ENCODE measurements at places on chromosomes 2 and 18.

- DNase-seq, result no peak
Observed at GRCh38 chr2:33340280-33340679, 136.2 kb upstream of the RASGRP3 start.

- DNase-seq, result no peak
Observed at GRCh38 chr2:10252661-10253060, 50.0 kb upstream of the HPCAL1 start.

- no peak for DNase-seq
Observed at GRCh38 chr2:45264227-45265225, 255.3 kb upstream of the SIX2 start.

GRCh38 chr18:8003878-8004675 is 437.0 kb downstream of the PTPRM start:
- no peak for DNase-seq

DNA sequence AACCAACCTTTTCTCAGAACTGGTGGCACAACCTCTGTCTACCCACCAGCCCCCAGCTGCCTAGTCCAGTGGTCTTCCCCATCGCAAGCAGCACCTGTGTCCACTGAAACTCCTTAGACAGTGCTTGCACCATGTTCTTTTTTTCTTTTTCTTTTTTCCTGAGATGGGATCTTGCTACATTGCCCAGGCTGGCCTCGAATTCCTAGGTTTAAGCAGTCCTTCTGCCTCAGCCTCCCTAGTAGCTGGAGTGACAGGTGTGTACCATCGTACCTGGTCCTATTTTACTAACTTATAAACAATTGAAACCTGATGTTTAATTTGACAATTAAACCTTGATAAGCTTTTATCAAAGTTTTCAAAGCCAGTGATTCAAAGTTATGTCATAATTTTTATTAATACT is 30.8 kb downstream of the SANBR start:
- no peak for DNase-seq

GRCh38 chr2:120656273-120656950 is 79.3 kb upstream of the GLI2 start:
- DNase-seq, result peak; percentile 9

DNA sequence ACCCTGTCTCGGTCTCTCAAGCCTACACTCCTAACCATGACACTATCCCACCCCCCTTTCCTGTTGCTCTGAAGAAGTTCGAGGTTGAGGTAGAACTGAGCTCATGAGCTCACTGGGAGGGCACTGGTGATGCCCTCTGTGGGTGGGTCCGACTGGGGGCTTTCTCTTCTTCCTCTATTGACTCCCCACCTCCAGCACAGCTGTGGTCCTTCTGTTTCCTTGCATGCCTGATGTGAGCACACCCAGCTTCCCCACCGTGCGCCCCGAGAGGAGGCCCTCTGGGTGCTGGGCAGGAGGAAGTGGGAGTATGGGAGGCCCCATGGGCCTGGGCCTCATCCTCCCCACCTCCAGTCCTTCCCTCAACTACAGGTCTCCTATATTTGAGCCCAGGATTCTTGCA is 20.9 kb downstream of the SPEG start:
- DNase-seq, result no peak

DNA sequence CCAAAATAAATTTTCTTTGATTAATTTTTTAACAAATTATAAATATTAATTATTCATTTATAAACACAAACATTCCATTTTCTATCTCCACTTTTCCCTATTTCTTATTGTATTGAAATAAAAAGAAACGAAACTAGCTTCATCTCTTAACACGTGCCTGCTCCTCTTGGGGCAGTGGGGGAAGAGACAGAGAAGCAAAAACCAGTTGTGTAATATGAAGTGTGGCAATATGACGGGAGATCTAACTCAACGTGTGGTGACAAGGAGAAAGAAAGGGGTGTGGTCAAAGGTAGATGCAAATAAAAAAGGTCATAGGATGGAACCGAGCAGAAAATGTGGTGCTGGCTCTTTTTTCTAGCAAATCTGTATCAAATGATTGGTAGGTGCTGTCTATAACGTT is 106.9 kb upstream of the SLC8A1 start:
- DNase-seq, result no peak

GRCh38 chr2:218719457-218719856 is 8.8 kb downstream of the TTLL4 start:
- DNase-seq, result no peak

DNA sequence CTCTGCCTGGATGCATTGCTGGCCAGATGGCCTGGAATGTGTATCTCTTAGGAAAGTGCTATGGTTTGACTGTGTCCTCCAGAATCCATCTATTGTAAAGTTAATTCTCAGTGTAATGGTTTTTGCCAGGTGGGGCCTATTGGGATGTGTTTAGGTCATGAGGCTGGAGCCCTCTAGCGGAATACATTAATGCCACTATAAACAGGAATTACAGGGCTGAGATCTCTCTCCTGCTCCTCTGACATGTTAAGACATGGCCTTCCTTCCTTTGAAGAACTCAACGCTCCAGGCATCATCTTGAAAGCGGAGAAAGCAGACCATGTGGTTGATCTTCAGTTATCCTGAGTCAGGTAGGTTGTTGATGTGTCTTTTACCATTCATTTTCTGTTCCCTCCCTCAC is 276.4 kb downstream of the RPIA start:
- DNase-seq, result no peak

GRCh38 chr2:98093611-98094010 is 6.6 kb downstream of the VWA3B start:
- DNase-seq, result no peak

DNA sequence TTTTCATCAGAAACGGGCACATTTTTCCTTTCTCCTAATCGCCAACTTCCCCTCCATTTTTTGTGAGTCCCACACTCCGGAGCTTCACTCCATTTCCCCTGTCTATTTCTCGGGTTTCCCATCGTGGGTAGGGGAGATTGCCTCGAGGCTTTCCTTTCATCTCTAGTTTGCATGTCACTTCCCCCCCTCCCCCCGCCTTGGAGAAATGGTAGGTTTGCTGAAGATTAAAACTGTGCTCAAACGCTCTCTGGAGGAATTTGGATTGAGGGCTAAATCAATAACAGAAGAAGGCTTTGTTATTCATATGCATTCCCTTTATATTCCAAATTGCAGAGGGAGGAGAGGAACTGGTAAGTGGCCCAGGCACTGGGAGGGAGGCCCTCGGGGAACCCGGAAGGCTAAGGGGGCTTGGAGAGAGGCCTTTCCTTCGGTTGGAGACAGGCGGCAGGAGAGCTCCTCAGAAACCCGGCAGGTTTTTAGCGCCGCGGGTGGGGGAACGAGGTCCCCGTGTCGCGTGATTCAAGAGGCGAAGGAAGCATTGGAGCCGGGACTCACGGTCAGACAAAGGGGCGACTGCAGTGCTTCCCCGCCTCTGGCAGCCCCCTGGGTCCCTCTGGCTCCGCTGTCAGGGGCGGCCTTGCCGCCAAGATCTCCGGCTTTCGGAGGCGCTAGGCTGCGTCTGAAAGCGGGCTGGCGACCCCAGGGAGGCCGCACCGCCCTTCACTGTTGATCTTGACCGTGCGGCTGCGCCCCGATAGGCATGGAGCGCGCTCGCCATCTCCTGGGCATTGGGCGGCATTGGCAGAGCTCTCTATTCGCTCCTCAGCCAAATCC is 2.4 kb upstream of the HOXD12 start:
- peak; percentile 86 for DNase-seq

DNA sequence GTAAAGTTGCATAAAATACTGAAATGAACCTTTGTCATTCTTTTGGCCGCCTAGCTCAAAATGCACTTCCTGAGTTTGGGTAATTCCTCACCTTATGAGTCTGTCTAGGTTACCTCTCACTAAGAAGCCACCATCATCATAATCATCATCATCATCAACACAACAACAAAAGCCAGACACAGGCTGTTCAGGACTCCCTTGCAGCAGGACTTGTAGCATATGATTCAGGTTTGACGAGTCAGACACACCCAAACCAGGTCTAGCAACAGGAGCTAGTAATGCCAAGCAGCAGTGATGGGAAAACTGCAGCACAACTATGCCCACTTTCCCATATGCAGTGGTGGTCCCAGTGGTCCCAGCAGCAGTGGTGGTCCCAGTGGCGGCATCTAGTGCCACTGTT is 2.8 kb upstream of the SGO2 start:
- DNase-seq, result no peak

- no peak for DNase-seq
Observed at GRCh38 chr2:197239434-197239833, 71.1 kb downstream of the ANKRD44 start.

DNA sequence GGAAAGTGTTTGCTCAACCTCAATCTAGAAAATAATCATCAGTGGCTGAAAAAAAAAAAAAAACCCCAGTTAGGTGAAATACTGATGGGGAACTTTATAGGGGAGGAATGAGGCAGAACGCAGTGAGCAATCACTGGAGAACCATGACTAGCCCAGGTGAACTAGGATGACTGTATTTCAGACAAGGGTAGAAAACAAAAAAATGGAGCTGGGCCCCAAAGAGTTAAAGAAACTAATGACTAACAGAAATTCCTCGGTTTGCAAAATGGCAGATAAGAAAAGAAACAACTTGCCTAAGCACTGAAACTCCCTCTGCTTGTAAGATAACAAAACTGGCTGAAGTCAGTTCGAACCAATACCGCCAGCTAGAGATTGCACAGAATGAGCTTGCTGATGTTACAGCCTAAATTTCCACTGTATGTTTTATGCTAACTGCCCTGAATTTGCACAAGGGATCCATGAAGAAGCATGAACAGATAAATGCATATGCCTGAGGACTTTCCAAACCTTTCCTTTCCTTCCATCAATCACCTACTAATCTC is 245.9 kb downstream of the METTL4 start:
- DNase-seq, result no peak

- no peak for DNase-seq
Observed at GRCh38 chr2:84904151-84904550, 1.3 kb upstream of the TMSB10 start.

Measured in NCI-H345 (cell line).